GM12878 (cell line): ENCODE measurements at places on chromosomes 11 and 22.

DNA sequence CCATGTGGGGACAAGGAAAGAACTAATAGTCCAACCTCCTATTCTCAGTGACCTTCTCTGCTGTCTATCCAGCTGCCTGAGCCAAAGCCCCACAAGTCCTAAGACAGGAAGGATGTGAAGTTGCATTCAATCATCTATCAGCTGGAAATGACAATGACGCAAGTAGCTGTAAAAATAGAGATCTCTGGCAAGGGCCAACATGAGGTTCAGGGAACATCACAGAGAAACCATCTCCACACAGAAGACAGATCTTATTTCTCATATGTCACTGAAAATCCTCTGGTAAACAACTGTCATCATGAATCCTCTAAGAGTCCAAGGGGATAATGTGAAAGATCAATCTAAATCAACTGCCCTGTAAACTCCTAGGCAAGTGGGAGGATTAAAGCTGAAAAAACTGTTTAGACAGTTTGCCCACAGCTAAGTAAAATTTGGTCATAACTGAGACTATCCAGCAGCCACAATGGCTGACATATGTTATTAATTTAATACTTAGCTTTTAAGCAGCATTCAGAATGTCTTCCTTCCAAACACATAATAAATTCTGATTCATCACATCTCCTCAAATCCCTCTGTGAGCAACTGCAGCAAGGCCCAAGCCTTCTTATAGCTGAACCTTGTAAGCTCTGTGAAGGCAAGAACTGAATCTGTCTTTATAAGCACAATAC lies 52.1 kb downstream of the ALG9 start:
- DNase-seq = no peak

DNA sequence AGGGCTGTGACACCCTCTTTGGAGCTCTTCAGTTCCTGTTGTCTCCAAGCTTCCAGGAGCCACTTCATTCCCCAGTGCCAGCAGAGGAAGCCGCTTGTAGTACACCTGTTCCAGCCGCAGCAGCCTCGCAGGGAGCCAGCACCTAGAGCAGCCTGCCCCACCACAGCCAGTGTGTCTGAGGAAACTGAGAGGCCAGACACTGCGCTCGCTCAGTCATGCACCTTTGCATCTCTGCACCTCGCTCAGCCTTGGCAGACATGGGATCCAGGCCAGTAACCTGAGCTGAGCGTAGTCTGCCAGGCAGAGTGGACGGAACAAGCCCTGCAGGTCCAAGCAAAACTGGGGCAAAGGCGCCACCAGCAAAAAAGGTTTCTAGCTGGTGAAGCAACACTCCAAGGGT lies 1072.1 kb downstream of the JRKL start:
- no peak for DNase-seq

- no peak for DNase-seq
These were observed 33.3 kb downstream of the KCNC1 start for GRCh38 chr11:17767914-17768313.

- no peak for DNase-seq
These were observed 77.1 kb upstream of the EIF3D start for GRCh38 chr22:36606114-36606513.
